ENCODE measurements at places on chromosomes 12 and 14.

DNA sequence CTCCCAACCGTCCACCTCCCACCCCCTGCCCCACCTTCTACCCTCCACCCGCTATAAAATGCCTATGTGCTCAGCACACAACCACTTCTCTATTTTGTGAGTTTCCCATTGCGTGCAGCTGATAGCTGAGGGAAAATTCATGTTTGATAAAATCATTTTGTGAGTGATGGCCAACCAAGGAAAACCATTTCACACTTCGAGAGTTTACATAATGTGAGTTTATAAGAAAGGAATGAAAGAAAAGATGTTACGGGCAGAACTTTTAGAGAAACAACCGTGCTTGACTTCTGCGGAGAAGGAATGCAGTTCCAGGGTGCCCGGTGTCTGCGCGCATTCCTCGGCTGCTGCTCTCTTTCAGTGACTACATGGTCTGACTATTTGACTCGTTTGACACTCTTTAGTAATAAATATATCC lies 140.9 kb downstream of the EFCAB11 start:
- DNase-seq: no peak

DNA sequence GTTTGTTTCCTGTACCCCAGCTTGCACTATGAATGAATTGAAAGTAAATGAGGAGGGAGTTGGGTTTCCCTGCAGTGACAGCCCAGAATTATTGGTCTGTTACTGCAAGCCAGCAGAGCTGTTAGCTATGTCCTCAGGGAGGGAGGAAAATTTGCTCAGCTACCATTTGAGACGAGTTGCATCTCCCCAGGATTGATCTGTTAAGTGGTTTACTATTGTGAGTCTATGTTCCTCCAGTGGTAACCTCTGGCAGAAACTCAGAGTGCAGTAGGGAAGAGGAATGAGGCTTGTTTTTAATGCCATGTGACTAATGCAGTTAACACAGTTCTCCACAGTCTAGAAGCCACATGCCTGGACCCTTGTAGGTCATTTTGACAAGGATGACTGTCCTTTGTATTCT lies 173.9 kb downstream of the SLC15A4 start:
- DNase-seq: no peak

DNA sequence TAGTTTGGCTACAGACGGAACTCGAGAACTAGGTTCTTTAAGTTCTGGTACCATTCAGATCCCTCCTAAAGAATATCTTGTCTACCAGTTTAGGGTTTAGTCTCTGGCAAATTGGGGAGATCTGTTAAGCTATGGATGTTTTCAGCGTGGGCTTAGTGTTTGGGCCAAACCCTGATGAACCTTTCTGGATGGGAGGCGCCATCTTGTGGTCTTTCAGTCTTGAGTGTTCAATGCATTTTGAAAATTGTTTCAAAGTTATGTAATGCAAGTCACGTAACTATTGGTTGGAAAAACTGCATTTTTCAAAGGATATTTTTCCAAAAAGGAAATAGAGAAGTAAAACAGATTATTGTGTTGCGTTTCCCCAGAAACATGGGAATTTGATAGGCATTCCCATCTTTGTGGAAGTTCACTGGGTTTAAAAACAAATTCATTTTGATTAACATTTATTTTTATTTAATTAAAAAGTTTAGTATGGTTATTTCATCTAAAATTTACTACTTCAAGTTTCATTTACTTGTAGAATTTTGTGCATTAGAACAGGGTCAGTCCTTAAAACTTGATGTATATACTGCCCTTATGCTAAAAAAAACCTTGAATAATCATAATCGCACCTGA lies 169.0 kb downstream of the PRIMA1 start:
- DNase-seq: no peak

DNA sequence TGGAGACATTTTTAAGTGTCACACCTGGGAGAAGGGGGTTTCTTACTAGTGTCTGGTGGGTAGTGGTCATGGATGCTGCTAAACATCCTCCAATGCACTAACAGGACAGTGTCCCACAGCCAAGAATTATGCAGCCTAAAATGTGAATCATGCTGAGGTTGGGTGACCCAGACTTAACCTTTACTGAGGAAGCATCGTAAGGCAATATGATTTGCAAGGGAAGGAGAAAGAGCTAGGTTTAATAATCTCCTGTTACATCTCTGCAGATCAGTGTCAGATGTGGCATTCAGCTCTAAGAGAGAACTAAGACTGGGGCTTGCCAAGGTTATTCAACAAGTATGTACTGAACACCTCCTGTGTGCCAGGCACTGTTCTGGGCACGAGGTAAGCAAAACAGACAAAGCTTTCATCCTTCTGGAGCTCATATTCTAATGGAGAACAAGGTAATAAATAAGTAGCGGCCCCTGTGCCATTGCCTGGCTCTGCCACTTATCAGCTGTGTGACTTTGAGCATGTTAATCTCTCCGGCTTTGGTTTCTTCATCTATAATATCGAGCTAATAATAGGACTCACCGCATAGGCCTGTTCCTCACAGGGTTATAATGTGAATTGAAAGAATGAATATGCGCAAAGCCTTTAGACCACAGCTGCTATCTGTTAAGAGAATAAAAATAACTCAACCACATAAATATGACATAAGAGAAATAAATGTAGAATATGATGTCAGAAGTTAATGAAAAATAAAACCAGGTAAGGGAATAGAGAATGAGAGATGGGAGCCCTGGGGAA lies 13.5 kb upstream of the GOLGA5 start:
- DNase-seq: no peak

- DNase-seq: no peak
Observed at GRCh38 chr12:107393043-107393717, 292.4 kb upstream of the PWP1 start.

DNA sequence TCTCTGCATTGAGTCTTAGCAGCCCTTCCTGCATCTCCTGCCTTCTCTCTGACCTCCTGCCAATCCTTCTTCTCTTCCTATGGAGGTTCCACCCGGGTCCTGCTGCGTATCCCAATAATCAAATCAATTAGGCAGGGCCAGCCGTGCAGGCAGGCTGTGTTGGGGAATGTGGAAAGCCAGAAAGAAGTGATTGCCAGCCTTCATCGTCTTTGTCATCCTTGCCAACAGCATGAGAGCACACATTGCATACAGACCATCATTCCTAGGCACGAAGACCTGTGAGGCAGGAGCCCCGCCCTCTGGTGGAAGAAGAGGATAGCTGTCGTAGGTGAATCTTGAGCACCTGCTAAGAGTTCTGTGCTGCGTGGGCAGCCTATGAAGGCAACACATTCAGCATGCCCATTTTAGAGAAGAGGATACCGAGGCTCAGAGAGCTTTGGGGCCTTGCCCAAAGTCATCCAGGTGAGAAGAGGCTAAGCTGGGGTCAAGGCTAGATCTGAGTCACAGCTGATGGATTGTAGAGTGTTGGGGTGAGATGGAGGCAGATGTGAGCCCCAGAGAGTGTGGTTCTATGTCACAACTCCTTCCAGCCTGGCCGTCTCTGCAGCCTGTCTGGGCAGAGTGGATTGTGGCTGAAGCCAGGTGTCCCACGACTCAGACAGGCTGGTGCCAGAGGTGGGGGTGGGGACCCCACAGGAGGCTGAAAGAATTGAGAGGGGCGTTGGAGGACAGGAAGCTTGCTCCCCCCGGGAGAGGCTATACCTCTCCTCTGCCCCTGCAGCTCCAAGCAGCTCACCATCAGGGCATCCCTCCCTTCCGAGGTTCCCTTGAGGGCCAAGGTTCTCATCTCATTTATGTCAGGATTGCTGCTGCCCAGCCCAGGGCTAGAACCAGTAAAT lies 12.7 kb downstream of the C14orf132 start:
- DNase-seq: peak; percentile 58

GRCh38 chr12:90216815-90217214 lies 508.2 kb upstream of the ATP2B1 start:
- no peak for DNase-seq

DNA sequence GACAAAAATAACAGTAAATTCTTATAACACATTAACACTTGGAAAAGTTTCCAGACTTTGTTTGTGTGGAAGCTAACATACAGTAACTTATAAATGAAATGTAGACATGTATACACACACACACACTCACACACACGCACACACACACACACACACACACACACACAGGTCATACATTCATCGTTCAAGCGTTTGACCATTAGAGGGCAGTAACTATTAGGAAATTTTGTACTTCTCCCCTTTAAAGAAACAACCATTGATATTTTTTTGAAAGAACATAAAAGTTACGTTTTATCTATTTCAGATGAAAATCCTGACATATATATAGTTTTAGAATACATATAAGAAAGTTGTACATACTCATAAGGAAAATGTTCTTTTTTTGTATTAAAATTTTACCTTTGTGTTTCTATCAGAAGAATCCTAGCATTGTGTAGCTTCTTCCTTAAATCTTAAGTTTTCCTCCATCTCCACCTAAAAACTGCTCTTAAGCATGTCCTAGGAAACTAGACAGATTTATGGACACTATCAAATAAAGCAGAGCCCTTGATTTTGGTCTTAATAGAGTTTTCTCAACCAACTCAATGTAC lies 29.0 kb downstream of the PTPRQ start:
- no peak for DNase-seq

- no peak for DNase-seq
Observed at GRCh38 chr14:93047661-93048060, 68.1 kb downstream of the ITPK1 start.

- DNase-seq: peak; percentile 42
Observed at GRCh38 chr14:54787261-54787660, 115.4 kb downstream of the GCH1 start.

DNA sequence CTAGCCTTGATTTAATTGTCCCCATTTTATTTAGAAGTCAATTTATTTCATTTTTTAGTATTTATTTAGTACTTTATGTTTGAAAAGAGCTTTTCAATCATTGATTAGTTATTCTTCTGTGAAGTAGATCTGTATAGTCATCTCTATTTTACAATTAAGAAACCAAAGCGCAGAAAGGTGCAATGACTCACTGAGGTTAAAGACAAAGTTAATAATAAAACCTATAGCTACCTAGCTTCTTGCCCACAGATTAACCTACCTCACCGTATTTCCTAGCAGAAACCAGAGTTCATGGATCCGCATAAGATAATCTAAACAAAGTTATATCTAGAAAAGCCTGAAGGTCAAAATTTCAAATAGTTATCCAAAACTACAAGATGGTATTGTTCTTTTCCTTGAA lies 176.4 kb downstream of the GRIN2B start:
- no peak for DNase-seq
